ENCODE measurements at places on chromosomes 13 and 19.

DNA sequence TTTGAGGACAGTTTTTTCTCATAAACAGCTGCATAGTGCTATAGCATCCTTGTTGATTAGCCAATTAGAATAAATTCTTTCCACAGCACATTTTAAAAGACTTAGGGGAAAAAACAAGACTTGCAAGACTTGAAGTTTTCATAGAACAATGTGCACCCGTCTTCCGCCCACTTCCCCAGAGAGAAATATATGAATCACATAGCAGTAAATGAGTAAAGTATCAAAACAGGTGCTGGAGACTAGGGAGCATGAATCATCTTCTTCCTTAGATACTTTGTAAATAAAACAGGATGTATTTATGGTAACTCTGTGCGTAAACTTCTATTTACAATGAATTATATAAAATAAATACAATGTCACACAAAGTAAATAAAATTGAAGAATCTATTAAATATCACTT lies 75.1 kb downstream of the COL4A2 start:
- DNase-seq, result no peak

DNA sequence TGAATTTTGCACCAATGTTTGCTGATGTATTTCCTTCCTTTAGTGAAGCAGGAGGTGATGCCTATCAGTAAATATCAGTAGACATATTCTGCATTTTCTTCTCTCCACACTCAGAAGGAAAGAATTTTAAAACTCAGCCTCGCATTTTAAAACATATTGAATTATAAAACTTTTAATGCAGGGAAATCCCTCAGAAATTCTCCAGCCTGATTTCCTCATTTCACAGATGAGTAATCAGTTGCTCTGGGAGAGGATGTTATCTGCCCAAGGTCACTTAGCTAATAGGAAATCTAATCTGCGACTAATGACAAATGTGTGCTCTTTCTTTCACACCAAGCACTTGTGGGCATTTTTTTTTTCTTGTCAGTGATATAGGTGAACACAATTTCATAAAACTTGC lies 320.6 kb downstream of the ITGBL1 start:
- DNase-seq, result no peak

DNA sequence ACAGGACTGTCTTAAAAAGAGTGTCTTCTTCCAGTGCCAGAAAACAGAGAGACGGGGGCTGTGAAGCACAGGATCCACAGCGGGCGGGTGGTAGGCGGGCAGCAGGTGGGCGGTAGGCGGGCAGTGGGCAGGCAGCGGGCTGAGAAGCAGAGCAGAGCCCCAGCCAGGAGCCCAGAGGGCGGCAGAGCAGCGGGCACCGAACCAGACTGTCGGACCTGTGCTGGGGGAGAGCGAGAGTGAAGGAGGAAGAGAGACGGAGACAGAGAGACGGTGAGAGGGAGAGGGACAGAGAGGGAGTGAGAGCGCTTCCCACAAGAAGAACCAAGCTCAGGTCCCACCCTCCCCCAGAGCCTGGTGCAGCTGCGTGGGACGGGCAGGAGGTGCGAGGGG lies 30.3 kb downstream of the RASA3 start:
- DNase-seq, result no peak

DNA sequence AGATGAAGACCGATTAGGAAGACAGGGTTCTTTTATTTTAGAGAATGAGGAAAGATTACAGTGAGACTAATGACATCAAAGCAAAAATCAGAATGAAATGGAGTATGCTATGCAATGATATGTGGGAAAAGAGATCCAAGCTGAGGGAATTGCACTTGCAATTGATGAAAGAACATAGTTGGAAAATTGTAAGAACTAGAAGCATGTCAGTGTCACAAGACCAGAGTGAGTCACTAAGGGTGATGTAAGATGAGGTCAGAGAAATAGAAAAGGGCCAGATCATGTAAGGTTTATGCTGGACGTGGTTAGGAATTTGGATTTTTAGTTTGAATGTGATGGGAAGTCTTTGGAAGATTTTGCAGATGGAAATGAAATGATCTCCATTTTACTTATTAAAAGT lies 1937.3 kb downstream of the OLFM4 start:
- DNase-seq, result no peak

GRCh38 chr19:31838163-31838815 lies 489.1 kb upstream of the TSHZ3 start:
- DNase-seq, result no peak

- DNase-seq, result no peak
These were observed 5.2 kb upstream of the BCAM start for GRCh38 chr19:44803442-44804428.

GRCh38 chr13:46354156-46355087 lies 32.6 kb downstream of the RUBCNL start:
- no peak for DNase-seq

DNA sequence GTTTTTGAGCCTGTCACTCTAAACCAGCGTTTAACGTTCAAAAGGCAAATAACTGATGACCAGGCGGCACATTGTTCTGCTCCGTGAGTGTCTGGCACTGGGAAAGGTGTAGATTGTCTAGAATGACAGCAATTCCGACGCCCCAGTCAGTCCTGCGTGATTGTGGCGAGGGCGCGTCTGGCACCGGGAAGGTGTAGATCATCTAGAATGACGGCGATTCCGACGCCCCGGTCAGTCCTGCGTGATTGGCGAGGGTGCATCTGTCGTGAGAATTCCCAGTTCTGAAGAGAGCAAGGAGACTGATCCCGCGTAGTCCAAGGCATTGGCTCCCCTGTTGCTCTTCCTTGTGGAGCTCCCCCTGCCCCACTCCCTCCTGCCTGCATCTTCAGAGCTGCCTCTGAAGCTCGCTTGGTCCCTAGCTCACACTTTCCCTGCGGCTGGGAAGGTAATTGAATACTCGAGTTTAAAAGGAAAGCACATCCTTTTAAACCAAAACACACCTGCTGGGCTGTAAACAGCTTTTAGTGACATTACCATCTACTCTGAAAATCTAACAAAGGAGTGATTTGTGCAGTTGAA lies 26.1 kb upstream of the NDUFS7 start:
- no peak for DNase-seq

GRCh38 chr19:8224394-8225145 lies 15.4 kb downstream of the CERS4 start:
- no peak for DNase-seq

All from NCI-H2081 treated with DMSO at 0.1 percent for 48 hours (cell line).